NCI-H2227 treated with DMSO at 0.1 percent for 48 hours (cell line): ENCODE measurements at places on chromosomes 16 and 17.
A peak's percentile ranks its signal among the peaks of the same experiment; 100 is the strongest.

DNA sequence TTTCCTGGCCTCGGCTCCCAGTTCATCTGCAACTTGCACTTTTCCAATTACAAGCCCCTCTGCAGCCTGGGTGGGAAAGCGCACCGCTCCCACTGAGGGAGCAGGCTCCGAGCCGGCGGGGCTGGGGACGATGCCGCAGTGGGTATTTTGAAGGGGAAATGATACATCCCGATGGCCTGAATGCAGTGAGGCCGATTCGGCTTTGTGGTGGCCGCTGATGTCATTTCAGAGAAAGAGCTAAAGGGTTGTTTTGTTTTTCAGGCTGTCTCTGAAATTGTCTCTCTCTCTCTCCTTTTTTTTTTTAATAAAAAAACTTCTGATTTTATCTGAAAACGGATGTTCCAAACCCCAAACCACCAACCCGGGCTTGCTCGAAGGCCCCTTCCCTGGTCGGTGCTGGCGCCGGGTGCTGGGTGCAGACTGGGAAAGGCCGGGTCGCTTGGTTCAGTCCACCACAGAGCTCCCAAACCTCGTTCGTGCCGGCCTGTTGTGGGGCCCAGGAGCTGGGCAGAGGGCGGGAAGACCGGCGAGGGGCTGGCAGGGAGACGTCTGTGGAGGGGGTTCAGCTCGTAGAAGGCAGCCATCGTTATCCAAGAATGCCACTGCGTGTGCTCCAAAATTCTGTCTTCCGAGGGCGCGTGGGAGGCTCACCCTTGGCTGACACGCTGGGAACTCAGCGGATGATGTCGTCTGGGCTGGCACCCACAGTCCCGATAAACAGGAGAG, 102.8 kb downstream of the FOXL1 start:
- DNase-seq, result no peak

DNA sequence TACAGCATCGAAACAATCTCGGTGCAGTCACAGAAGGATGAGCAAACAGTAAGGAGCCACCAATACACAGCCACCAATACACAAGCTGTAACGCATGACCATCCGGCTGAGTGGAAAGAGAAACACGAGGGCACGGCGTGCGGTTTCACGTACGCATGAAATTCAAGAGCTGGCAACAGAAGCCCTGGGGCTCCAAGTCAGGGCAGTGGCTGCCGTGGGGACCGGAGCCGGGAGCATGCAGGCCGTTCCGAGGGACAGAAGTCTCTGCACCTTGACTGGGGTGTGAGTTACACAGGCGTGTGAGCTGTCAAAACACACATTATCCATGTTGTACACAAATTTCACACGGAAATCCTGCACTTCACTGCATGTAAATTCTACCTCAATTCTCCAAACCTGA, 50.6 kb upstream of the METRNL start:
- DNase-seq, result no peak

DNA sequence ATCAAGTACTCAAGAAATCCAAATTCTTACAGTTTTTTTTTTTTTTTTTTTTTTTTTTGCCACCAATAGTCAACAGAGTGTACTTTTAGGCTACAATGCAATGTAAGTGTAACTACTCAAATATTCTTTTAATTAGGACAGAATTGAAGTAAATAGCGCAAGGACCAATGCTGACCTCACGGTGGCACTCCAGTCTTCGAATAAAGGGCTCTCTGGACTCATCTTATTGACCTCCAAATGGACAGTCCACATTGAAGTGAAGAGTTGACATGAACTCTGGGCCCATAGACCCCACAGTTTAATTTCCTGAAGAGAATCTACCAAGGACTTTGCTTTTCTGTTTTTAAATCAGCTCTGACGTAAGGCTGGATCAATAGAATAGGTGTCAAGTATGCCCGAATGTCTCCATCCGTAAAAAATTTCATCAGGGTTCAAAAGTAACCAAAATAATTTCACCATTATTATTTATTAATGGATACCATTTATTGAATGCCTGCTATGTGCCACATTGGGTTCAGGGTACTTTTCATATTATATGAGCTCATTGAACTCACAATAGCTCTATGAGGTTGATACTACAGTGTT, 7.3 kb upstream of the DDX52 start:
- no peak for DNase-seq

DNA sequence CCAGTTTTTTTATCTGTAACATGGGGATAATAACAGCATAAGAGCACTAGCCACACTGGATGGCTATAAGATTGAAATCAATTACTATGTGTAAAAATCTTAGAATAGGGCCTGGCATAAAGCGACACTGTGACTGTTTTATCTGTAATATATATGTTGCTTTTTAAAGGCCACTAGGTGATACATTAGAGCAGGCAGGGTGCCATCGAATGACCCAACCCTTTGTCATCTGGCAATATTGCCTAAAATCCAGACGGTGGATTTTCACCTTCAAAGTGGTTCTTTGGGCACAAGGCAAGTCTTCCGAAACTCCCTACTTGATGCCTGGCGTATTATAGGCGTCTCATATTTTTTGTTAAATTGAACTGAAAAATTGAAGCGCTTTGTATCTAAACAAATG, 69.1 kb downstream of the PRKCA start:
- no peak for DNase-seq

- DNase-seq, result no peak
These were observed 21.3 kb downstream of the OTOA start for GRCh38 chr16:21685034-21685455.

DNA sequence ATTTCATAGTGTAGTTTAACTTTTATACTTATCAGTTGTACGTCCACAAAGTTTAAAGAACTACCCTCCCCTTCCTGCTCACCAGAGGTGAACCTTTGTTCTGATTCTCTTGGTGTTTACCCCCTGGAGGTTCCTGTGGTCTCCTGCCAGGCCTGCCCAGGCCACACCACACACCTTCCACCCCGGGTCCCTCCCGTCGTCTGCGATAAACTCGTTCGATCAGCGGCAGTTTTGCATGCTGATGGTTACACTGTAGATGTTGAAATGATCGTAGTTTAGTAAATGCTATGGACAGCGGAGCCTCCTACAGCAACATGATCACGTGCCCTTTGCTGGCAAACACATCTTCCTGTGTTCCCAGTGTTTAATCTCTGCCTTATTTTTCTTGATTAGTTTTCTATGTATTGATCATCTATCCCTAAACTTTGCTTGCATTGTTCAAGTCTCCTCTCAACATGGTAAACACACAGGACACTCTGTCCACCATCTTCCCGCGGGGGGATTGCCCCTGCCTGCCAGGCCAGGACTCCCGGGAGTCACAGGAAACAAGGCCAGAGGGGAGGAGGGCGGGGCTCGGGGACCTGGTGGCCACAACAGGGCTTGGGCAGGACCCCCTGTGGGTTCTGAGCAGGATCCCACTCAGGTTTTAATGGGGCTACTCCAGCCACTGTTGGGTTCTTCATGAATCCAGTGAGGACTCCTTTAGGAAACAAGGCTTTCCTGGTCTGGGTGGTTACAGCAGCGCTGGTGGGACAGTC, 2.8 kb upstream of the ACSF3 start:
- DNase-seq, result no peak

GRCh38 chr17:50550661-50551432, 3.9 kb downstream of the SPATA20 start:
- DNase-seq, result peak; percentile 78

DNA sequence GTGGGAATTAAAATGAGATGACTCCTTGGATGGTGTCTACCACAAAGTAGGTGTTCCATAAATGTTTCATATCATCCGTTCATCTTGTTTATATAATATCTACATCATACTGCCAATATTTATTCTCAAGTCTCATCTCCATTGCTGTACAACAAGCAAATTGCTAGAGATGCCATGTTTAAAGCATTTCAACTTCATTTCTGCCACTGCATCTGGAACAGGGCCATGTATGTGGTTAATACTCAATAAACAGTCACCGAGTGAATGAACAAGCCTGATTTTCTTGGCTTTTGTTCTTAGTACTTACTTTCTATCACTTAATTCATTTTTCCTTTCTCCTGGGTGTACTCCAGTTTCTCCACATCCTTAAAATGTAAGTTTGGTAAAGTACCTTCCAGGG, 107.6 kb downstream of the KCNJ2 start:
- no peak for DNase-seq

DNA sequence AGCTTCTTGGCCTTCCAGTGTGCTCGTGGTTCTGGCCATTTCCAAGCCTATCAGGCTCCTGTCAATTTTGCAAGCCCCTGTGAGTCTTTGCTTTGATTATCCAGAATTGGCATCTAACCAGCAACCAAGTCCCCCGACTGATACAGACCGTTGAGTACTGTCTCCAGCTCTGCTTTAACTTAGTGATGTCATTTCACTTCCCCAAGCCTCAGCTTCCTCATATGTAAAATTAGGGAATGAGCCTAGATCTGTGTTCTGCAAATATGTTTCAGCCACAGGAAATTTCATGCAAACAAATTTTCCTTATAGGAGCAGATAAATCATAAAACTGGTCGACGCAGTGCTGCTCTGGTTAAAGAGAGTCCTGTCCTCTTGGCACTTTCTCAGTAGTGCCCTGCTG, 60.1 kb upstream of the WSB1 start:
- DNase-seq, result no peak

- DNase-seq, result no peak
These were observed 53.1 kb downstream of the LITAF start for GRCh38 chr16:11533588-11533987.

DNA sequence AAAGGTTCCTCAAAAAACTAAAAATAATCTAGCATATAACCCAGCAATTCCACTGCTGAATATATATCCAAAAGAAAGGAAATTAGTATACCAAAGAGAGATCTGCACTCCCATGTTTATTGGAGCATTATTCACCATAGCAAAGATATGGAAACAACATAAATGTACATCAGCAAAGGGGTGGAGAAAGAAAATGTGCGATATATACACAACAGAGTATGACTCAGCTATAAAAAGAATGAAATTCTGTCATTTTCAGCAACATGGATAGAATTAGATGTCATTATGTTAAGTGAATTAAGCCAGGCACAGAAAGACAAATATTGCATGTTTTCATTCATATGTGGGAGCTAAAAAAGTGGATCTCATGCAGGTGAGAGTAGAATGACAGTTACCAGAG, 279.6 kb upstream of the AXIN2 start:
- no peak for DNase-seq

DNA sequence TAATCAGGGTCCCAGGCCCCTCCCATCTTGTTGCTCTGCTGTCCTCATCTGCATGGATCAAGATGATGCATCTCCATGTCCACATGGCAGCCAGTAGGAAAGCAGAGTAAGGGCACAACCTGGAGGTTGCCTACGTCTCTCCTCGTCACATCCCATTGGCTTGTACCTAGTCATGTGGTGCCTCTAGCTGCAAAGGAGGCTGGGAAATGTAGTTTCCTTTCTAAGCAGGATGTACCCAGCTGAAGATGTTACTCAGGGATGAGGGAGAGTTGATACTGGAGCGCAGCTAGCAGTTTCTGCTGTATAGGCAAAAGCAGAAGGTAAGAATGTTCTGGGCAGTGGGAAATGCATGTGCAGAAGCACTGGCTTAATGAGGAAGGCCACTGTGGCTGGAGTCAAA, 20.8 kb downstream of the ABCC1 start:
- no peak for DNase-seq

GRCh38 chr16:88779406-88780141, 5.4 kb downstream of the PIEZO1 start:
- DNase-seq, result no peak

GRCh38 chr16:23635958-23636357, 5.2 kb downstream of the PALB2 start:
- DNase-seq, result no peak

- DNase-seq, result no peak
These were observed 170.2 kb downstream of the UTP18 start for GRCh38 chr17:51430591-51430990.

DNA sequence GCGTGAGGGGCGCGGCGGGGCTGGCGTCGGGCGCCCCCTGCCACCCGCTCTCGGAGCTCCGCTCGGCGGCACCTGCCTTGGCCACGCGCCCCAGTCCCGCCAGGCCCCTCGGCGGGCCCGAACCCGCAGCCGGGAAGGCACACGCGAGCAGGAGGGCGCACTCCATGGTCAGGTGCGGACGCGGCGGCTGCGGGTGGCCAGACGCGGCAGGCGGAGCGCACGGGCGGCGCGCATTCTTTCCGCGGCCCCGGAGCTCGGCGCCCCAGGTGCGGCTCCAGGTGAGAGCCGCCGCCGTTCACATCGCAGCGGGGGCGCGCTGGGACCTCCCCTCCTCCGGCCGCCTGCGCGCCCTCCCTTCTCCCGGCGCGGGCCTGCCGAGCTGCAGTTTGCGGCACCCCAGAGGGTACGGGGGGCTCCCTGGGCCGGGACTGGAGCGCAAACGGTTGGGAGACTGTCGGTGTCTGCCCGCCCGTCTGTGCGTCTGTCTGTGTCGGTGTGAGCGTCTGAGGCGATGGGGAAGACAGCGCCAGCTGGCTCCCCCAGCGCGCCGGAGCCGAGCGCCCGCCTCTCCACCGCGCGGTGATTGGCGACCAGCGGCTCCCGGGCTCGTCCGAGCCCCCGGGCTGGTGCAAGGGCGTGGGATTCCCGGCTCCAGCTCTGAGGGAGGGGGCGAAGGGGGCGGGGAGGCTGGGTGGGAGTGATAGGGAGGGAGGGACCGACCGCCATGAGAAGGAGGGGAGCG, at the start of gene ADAMTS18:
Gene ADAMTS18 (minus strand): TSS at position 505 of the 742 bp plus-strand sequence. CDS start 339 bp downstream, at position 166.
- no peak for DNase-seq

- DNase-seq, result no peak
These were observed 424.7 kb downstream of the CDH13 start for GRCh38 chr16:83051451-83051850.

DNA sequence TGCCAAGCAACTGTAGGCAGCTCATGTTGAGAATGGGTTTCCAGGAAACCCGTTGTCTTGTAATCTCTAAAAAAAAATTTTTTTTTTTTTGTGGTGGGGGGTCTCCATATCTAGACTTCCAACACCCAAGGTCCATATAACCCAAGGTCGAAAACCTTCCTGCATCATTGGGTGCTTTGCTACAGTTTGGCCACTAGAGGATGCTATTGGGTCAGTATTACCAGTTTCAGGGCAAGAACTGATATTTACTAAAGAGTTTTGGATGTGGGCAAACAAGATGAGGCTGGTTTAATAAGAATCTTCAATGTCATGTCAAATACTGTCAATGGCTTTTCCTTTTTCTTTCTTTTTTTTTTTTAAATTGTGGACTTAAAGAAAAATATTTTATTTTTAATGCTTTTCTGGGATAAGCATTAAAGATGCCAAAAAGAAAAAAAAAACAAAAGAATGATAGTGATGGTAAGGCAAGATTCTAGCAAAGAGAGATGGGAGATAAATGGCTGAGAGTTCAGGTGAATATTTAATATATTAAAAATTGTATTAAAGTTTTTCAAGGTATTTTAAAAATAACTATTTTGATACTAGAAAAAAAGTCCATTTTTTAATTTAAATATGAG, 62.2 kb downstream of the DHRS7C start:
- peak; percentile 28 for DNase-seq

DNA sequence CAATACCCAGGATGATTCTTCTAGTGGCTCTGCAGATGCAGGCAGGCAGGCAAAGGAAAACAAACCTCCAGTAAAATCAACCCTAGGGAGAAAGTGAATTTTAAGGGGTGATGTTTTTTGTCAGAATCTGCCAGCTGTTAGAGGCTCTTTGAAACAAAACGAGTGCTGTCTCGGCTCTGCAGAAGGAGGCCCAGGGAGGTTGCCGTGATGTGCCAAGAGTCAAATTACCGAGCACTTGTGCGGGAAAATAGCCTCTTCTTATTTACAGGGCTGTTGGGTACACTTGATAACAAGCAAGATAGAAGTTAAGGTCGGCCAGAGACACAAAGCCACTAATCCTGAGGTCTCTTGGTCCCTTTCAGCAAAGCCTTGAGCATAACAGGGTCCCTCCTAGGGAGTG, 68.9 kb upstream of the EEF2KMT start:
- peak; percentile 34 for DNase-seq

- DNase-seq, result no peak
These were observed 11.0 kb downstream of the CSF3 start for GRCh38 chr17:40025991-40026815.

GRCh38 chr16:85798901-85799496, 345 bp downstream of the EMC8 start:
- no peak for DNase-seq
